H4 (cell line): ENCODE measurements at places on chromosomes 6 and 20. TPM values are rescaled to one million over a fixed set of nuclear protein-coding genes. Genes with fewer than 3 reads are reported as not detected.

NFATC2 gene
- 0.08 and 0.23 TPM in 2 replicates for total RNA-seq

C6orf58 gene
- total RNA-seq, result not detected in 2 replicates

MUCL3 gene
- total RNA-seq, result not detected in 2 replicates

RPRD1B gene
- total RNA-seq, result 10.8 and 13.5 TPM in 2 replicates

CNR1 gene
- total RNA-seq, result 0.74 and 0.87 TPM in 2 replicates

PACRG gene
- not detected in 2 replicates for total RNA-seq

DNA sequence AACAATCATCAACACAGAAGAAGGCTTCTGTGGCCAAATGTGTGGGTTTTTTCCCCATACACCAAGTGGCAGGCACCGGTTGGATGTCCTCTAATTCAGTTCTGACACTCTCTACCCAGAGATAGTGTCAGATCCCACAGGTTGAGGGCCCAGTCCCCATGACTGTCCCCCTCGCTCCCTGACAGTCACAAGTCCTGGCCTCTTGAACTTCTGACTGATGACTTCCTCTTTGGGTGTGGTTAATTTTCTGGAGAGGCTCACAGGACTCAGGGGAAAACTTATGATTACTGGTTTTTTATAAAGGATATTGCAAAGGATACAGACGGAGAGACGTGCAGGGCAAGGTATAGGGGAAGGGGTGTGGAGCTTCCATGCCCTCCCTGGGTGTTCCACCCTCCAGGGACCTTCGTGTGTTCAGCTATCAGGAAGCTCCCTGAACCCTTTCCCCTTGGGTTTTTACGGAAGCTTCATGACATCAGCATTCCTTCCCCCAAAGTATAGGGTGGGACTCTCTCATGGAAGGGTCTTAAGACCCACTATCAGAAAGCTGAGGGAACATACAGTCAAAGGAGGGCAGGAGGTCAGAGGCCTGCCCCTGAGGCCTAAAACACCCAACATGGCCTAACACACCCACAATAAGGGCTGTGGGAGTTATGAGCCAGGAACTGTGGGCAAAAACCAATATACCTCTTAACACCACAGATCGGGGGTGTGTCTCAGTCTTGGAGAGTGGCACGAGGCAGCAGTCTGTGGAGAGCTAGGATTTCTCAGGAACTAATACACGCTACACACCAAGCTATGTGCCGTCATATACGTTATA, 33.3 kb downstream of the FARS2 start:
- no peak for DNase-seq

- DNase-seq, result no peak
These were observed 209.9 kb downstream of the LY86 start for GRCh38 chr6:6798448-6798860.

DNA sequence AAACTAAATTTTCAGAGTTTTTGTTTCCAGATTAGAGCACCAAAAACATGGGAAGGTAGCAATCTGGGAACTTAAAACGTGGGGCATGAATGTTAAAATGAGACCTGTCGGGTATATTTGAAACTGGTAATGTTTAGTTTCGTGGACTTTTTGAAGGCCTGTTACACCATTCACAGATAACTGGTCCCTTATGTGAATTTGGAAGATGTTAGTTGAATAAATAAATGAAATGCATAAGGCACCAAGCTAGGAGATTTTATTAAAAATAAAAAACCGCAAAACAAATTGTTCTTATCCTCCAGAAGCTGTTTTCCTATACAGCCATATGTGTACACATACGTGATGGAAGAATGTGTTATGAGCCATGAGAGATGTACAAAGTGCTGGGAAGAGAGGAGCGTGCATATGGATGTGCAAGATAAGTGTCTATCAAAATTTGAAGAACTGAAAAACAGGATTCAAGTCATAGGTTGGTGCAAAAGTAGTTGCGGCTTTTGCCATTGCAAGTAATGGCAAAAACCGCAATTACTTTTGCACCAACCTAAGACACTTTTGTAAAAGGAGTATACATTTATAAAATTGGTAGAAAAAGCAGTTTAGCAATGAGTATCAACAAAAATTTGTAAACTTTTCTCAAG, 700 bp upstream of the MCUR1 start:
- DNase-seq, result no peak

- DNase-seq, result no peak
These were observed 17.3 kb upstream of the ELOVL4 start for GRCh38 chr6:79964607-79965081.

GRCh38 chr6:168155821-168156741, 77.1 kb upstream of the FRMD1 start:
- DNase-seq, result no peak

- no peak for DNase-seq
These were observed 3.1 kb downstream of the TRAF3IP2 start for GRCh38 chr6:111602481-111603011.

- DNase-seq, result no peak
These were observed 3.9 kb upstream of the PHACTR3 start for GRCh38 chr20:59600472-59600871.

DNA sequence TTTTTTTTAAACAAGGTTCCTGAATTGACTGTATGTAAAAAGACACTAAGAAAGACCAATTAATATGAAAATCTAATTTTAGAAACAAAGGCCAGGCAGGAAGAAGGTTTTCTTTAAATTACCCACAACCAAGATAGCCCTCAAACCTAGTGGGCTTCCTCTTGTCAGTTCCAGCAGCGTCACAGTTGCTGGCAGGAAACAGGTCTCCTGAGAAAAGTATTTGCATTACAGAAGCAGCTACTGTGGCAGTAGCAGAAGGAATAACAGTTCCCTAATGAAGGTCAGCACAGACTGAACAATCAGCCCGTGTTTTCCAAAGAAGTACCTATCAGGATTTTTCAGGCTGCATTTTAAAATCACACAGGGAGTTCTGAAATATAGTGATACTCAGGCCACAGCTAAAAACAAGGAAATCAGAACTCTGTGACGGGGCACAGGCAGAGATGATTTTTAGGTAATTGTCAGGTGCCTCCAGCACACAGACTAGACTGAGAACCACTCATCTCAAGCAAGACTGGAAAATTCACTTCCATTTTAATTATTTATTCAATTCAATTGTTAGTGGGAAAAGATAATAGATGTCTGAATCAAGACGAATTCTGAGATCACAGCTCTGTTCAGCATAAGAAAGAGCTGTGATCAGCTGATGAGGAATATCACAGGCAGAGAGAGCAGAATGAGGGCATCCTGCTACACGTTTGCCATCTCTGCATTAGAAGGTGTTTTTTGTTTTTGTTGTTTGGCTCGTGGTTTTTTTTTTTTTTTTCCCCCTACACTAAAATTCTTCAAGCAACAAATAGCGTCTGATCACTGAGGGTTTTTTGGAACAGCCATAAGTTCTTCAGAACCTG, 230.5 kb upstream of the KHDRBS2 start:
- DNase-seq, result no peak

GRCh38 chr6:42168650-42169049, 4.5 kb upstream of the GUCA1A start:
- no peak for DNase-seq
